ENCODE measurements at places on chromosomes 1 and 21. TPM values are rescaled to one million over a fixed set of nuclear protein-coding genes. Genes with fewer than 3 reads are reported as not detected.

Gene KRTAP19-3
- not detected for polyA plus RNA-seq

Gene BEST4
- 0.65 TPM for polyA plus RNA-seq

Gene ZNF644
- 64.0 TPM for polyA plus RNA-seq

Gene LCE1F
- not detected for polyA plus RNA-seq

Gene OLIG2
- polyA plus RNA-seq: not detected

- DNase-seq: no peak
Observed at GRCh38 chr1:59223198-59223597, 73.7 kb upstream of the FGGY start.

GRCh38 chr1:236890152-236891056 is 95.3 kb downstream of the MTR start:
- DNase-seq: no peak

DNA sequence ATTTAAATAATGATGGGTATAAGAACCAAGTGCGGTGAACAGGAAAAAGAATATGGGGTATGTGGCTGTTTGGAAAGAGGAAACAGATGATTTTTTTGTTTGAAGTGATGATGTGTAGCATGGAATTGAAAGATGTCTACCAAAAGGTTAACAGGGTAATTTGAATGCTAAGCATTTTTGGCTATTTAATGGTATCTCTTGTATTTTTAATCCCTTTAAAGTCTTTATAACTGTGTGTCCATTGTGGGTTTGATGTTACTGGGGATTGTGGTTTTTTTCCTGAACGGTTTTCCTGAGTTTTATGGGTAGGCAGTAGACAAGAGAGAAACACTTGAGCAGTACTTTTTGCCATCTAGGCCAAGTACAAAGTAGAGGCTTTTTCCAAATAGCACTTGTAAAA is 63.2 kb downstream of the PRDM2 start:
- no peak for DNase-seq

DNA sequence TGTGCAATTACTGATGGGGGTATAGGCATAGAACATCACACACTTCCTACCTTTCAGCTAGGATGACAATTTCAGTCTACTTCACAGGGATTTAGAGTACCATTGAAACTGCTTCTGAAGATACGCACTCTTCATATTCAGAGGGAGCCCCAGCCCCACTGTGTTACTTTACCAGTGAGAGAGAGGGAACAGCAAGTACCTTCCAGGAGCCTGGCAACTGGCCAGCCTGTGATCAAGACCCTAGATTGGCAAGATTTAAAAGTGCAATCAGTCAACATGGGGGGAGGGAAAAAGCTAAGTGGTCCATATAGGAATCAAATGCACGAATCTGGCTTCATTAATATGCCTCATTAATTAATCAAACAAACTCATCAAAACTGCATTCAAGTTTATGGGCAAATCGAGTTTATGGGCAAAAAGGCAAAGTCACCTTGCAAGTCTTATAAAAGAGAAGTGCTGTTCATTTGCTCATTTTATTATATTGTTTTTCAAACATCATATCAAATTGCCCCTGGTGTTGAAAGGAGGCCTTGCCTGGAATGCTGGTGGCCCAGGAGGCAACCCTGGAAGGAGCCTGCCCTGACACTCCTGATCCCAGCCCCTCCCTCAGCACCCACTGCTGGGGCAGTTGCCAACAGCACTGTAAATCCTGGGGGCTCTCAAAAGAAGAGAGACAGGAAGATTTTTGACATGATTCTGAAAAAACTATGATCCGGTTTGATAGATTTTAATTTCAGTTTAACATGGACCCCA is 184.9 kb upstream of the DPT start:
- DNase-seq: no peak

- DNase-seq: no peak
Observed at GRCh38 chr1:201983380-201983805, 945 bp downstream of the RNPEP start.

- DNase-seq: no peak
Observed at GRCh38 chr1:112393631-112393974, 2.4 kb upstream of the CTTNBP2NL start.

GRCh38 chr1:247218121-247218651 is 37.7 kb upstream of the VN1R5 start:
- DNase-seq: no peak

GRCh38 chr1:230243583-230244353 is 176.7 kb downstream of the GALNT2 start:
- DNase-seq: no peak

DNA sequence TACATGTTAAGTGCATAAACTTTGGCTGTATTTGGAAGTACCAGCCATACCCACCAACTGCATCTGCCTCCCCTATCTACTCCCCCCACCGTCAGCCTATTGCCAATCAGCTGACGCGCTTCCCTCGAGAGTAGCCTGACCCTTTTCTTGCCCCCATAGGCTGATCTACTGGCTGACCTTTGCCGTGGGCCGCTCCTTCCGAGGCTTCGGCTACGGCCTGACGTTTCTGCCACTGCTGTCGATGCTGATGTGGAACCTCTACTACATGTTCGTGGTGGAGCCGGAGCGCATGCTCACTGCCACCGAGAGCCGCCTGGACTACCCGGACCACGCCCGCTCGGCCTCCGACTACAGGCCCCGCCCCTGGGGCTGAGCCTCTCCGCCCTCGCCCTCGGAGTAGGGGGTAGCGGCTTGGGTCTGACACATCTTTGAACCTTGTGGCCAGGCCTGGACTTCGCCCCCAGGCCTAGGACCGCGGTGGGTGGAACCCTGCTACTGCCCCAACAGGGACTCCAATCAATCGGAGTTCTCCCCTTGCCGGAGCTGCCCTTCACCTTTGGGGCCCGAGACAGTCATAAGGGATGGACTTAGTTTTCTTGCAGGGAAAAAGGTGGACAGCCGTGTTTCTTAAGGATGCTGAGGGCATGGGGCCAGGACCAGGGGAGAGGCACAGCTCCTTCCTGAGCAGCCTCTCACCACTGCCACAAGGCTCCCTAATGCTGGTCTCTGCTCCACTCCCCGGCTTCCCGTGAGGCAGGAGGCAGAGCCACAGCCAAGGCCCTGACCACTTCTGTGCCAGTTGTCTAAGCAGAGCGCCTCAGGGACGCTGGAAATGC is 4.0 kb downstream of the GLMP start:
- peak; percentile 59 for DNase-seq

DNA sequence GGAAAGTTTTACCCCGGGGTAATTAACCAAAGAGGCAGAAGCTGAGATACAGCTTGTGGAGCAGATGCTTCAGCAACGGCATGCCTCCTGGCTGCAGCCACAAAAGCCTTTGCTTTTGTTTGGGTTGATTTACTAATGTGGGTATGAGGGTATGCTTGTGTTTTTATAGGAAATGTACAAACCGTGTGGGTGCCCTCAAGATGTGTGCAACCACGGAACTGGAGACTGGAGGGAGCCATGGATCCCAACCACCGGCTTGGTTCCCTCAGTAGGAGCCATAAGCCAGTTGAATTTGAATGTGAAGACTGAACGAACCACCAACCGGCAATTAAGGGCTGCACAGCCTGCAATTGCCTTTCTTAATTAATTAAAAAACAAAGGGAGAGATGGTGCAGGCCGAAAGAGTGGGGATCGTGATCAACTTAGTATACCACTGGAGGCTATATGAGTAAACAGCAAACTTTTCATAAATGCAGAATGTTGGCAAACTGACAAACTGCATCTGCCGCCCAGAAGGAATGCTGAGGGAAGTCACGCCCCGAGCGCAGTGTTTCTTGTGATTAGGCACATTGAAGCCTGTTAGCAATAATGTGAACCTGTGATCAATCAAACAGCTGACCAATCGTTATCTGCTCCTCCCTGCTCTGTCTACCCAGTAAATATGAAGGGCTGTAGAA is 104.1 kb downstream of the DISP1 start:
- DNase-seq: no peak

DNA sequence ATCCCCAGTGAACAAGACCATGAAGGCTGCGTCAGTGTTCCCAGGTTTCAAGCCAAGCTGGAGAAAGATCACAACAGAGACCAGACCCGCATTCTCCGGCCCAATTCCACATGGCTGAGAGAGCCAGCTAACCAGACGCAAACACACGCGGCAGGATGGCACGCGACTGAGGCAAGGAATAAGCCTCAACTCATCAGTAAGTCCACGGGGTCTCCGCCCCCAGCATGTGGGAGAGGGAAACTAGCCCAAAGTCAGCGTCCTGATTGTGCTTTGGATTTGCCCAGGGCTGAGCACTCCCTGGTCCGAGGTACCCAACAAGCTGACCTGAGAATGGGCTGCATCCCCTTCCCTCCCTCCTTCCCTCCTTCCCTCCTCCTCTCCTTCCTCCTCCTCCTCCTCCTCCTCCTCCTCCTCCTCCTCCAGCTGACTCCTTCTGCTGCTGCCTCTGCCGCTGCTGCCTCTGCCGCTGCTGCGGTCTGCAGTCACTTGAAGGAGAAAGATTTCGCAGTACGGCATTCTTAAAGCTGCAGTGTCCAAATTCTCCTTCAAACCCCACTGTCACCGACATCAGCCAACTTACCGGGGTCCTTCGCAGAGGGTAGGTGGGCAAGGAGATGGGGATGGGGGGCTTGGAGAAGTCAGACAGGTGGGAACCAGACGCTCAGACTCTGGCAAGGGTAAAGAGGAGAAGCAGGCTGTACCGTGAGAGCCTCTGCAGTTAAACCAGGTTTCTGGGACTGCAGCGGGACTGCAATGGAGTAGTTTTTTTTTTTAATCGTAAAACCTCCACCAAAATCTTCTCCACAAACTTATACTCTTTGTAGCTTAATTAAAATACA is 33.0 kb upstream of the H6PD start:
- DNase-seq: no peak

DNA sequence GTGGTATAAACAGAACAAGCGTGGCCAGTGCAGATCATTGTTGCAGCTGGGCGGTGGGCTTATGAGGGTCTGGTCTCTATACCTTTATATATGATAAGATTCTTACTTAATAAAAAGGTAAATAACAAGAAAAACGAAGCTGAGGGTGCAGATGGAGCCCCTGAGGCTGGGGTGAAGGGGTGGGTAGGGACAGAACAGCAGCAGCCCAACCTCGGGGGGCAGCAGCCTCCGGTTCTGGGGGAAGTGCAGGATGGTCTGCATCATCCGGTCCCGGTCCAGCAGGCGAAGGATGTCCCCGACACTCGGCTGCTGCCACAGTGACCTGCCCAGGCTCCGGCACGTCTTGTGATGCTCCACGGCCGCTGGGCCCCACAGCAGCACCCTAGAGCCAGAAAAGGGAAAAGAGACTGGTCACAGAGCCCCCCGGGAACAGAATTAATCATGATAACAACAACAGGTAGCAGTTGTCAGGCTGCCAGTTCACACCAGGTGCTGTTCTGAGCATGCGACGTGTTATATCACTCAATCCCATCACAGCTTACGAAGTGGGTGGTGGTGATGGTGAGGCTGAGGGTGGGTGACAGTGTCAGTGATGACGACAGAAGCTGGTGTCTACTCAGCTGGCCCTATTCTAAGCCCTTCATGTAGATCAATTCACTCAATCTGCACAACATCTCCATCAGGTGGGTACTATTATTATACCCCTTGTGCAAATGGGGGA is 35.5 kb downstream of the MRAP start:
- no peak for DNase-seq

GRCh38 chr1:94862718-94863117 is 42.6 kb downstream of the SLC44A3 start:
- DNase-seq: no peak

GRCh38 chr1:75613916-75614315 is 3.0 kb upstream of the SLC44A5 start:
- no peak for DNase-seq

GRCh38 chr21:34202553-34203372 is 129.4 kb downstream of the MRPS6 start:
- DNase-seq: peak; percentile 54

DNA sequence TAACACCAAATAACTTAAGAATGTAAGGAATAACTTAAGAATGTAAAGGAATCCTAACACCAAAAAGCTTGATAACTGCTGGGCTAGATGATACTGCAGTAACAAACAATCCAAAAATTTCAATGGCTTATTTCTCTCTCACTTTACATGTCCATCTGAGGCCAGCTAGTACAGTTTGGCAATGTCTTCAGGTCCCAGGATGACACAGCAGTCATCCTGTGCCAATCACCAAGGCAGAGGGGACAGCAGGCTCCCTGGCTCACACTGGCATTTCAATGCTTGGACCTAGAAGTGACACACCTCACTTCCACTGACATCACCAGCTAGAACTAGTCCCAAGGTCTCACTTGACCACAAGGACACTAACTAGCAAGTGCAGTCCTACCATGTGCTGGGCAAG is 15.3 kb downstream of the DNAJC11 start:
- DNase-seq: no peak

DNA sequence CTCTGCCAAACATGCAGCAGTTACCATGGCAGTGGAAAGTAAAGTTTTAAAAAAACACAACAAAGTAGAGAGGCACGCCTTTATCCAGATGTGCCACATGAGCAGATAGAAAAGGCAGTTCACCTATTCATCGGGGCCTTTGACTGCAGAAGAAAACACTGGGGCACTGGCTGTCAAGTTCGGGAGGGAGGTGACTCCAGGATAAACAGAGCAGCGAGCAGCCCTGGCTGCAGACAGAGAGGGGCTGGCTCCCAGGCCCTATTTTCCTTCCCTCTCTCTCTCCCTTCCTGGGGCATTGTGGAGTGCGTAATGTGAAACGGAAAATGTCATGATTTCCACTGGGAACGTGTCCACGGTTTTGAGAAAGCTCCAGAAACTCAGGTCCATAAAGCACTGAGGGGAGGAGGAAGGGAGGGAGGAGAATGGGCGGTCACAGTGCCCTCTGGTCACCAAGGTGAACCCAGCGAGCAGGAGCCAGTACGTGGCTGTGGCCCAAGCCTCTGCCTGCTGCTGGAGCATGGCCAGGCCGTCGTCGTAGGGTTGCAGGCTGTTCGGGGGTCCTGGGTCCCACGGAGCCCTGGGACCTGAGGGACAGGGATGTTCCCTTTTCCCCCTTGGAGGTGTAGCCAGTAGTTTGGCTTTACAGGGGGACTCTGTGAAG is 114.7 kb upstream of the IRF2BP2 start:
- no peak for DNase-seq

DNA sequence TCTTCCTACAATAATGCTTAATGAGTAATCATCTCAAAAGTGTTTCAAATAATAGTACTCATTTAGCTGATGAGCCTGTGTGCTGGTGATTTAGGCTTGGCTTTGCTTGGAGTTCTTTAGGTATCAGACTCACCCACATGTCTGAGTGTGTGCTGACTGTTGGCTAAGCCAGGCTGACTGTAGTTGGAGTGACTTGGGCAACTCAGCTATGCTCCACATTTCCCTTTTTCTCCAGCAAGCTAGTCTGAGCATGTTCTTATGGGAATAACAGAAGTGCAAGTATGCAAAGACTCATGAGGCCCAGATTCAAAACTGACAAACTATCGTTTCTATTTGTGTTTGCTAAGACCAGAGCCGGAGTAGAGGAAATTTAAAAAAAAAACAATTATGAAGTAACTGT is 99.0 kb upstream of the ADGRL4 start:
- no peak for DNase-seq

DNA sequence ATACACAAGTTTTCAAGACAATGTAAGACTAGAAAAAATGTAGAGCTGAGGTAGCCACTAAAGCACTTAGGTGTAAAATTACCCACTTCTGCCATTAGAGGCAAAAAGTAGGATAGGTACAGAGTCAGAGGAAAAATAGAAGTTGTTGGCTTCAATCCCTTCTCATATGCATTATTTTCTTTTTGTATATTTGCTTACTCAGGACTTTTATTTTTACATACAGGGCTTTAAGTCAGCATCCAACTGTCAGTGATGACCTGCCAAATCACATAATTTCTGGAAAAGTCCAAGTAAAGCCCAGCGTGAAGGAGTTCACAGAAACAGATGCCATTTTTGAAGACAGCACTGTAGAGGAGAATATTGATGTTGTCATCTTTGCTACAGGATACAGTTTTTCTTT is 211.0 kb upstream of the POGK start:
- no peak for DNase-seq

GRCh38 chr1:68459796-68460195 is 10.0 kb upstream of the RPE65 start:
- no peak for DNase-seq

GRCh38 chr1:78918157-78918556 is 88.4 kb downstream of the ADGRL4 start:
- no peak for DNase-seq
